LHCN-M2 (cell line): ENCODE measurements at places on chromosomes 13 and 19. TPM values are rescaled to one million over a fixed set of nuclear protein-coding genes. Genes with fewer than 3 reads are reported as not detected.

GRCh38 chr19:50046649-50047503 lies 21.1 kb downstream of the ZNF473 start:
- no peak for DNase-seq

PSG1 gene
- 0.13 and 1.4 TPM in 2 replicates for total RNA-seq

SAMD4B gene
- total RNA-seq: 90.4 and 126 TPM in 2 replicates

FAM83E gene
- not detected in 2 replicates for total RNA-seq

ZNF17 gene
- 4.6 and 7.0 TPM in 2 replicates for total RNA-seq
